ENCODE measurements at places on chromosomes 11 and 22.
A peak's percentile ranks its signal among the peaks of the same experiment; 100 is the strongest.

GRCh38 chr11:79668575-79668974, 227.7 kb upstream of the TENM4 start:
- DNase-seq: no peak

GRCh38 chr22:37894939-37895670, 11.0 kb upstream of the MICALL1 start:
- no peak for DNase-seq

DNA sequence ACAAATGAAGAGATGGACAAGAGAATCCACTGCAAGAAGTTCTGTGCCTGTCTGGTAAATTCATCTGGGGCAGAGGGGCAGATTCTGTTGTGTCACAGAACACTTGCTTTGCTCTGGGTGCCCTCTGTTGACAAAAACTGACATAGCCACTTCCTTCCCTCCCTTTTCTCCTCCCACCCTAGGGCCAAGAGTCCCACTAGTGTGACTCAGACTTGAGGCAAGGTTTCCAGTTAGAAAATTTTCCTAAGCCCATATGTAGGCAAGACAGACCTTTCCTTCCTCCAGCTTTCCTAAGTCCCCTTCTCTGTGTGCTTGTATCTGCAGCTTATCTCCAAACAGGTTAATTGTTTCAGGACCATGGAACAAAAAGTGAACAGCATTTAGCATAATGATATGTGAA, 106.8 kb downstream of the RBFOX2 start:
- DNase-seq: no peak

DNA sequence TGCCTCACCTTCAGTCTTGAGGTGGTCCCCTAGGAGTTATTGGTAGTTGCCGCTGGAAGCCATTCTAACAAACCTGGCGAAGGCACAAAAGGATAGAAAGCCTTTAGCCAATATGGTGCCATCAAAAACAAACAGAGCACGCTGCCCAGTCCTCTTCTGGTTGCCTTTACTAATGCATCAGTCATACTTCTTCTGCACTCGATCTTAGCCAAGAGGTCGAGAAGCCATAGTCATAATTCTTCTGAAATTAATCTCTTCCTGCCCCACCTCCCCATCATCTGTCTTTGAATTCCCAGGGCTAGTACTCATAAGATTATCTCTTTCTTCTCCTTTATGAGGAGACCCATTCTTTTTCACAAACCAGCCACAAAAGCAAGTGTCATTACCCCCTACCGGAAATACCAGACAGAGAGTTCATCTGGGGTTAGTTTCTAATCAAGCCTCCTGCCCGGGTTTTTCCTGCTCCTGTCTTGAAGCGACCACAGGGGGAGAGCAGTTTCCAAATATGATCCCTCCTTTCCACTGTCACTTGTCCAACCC, 21.4 kb upstream of the EHF start:
- DNase-seq: no peak

GRCh38 chr11:36684840-36685801, 87.1 kb upstream of the RAG2 start:
- DNase-seq: peak; percentile 8

GRCh38 chr11:125244166-125244565, 79.6 kb downstream of the PKNOX2 start:
- DNase-seq: no peak

GRCh38 chr11:17333799-17334586, 17.6 kb upstream of the NCR3LG1 start:
- DNase-seq: no peak

- DNase-seq: no peak
Measured at GRCh38 chr11:119989159-119989821, 148.6 kb downstream of the TRIM29 start.

DNA sequence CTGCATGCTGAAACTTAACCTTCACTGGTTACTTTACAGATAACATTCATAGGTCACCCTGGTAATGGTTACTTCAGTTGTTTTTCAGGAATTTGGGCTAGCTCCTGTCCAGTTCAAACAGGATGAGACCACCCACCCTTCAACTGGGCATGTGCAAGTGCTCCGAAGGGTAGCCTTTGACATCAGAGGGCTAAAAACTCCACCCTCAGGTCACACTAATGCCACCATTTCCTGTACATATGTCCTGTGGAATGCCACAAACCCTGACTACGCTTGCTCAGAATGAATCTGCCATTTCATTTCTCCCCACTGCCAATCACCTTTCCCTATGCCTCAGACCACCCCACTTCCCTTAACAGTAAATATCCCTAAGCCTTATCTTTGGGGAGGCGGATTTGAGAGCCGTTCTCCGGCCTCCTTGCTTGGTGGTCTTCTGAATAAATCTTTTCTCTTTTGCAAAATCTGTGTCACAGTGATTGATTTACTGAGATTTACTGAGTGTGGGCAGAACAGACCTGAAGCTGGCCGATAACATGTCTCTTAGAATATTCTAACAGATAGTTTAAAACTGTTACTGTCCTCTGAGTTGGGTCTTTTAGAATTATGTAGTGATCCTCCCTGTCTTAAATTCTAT, 25.4 kb upstream of the FXYD2 start:
- DNase-seq: no peak

DNA sequence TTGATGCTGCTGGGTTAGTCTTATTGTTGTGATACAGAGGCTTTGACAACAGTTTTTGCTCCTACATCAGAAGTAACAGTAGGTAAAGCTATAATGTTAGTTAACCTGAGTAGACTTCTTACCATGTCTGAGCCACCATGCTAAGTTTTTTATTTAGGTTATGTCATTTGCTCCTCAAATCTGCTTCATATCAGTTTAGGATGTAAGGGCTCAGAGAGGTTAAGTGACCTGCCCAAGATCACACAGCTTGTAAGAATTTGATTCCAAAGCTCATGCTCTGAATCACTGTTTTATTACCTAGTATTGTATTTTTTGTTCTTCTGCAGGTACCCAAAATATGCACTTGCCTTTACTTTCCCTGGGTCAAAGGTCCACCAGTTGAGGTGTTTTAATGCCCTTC, 161.7 kb downstream of the COMMD9 start:
- no peak for DNase-seq

DNA sequence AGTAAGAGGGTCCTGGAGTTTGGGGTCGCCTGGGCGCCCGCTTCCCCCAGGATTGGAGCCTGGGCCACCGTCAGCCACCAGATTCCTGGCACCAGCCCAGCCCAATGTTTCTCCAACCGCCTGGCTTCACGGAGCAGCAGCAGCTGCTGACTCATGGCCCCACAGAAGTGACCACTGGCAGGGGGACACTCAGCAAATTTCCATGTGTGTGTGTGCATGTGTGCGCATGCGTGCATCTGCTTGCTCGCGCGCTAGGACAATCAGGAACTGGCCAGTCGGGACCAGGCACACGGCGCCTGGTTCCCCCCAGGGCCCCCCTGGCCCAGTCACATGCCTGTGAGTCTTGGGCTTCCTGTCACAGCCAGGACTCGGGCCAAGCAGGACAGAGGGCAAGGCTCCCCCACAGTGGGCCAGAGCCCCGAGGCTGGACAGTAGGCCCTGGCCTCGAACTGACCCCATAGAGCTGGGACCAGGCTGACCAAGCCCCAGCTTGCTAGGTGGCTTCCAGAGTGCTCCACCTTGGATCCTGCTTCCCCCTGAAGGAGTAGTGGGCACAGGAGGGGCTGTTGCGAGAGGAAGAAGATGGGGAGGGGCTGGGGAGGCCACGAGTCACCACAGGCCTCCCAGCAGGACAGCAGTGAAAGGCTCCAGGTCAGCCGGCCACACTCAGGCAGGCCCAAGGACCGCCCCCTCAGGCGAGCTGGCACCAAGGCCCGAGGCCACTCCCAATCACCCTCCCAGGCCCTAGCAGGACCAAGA, 3.2 kb downstream of the CTSD start:
- no peak for DNase-seq

- no peak for DNase-seq
Measured at GRCh38 chr11:72259490-72259889, 15.5 kb upstream of the PHOX2A start.
